Stomach (tissue), 19 donors: ENCODE measurements at places on chromosomes 16 and 17.

- no peak overlapping the region for H3K4me3 ChIP-seq
- no peaks in the 10 kb centered on the region for H3K27me3 ChIP-seq
- no peak for DNase-seq
- peaks cover 27% of the 10 kb centered on the region for H3K4me1 ChIP-seq
These were observed 105.9 kb downstream of the METRNL start for GRCh38 chr17:83185023-83186002.

GRCh38 chr17:61786088-61786487 is 77.2 kb downstream of the BRIP1 start:
- H3K27ac ChIP-seq: no peak overlapping the region
- no peak for DNase-seq
- no peaks in the 10 kb centered on the region for H3K4me1 ChIP-seq
- H3K4me3 ChIP-seq: no peak overlapping the region

- peak within 1 kb of the TSS; percentile 55 for H3K4me3 ChIP-seq
- peak within 1 kb of the TSS; percentile 89 for H3K27ac ChIP-seq
- peaks cover 70% of the 10 kb centered on the region for H3K4me1 ChIP-seq
- peak; percentile 38 for DNase-seq
These were observed at the start of gene TMEM204 for GRCh38 chr16:1533443-1533951. TMEM204 (plus strand) TSS chr16:1533666; CDS start chr16:1534276, 610 bp downstream.

DNA sequence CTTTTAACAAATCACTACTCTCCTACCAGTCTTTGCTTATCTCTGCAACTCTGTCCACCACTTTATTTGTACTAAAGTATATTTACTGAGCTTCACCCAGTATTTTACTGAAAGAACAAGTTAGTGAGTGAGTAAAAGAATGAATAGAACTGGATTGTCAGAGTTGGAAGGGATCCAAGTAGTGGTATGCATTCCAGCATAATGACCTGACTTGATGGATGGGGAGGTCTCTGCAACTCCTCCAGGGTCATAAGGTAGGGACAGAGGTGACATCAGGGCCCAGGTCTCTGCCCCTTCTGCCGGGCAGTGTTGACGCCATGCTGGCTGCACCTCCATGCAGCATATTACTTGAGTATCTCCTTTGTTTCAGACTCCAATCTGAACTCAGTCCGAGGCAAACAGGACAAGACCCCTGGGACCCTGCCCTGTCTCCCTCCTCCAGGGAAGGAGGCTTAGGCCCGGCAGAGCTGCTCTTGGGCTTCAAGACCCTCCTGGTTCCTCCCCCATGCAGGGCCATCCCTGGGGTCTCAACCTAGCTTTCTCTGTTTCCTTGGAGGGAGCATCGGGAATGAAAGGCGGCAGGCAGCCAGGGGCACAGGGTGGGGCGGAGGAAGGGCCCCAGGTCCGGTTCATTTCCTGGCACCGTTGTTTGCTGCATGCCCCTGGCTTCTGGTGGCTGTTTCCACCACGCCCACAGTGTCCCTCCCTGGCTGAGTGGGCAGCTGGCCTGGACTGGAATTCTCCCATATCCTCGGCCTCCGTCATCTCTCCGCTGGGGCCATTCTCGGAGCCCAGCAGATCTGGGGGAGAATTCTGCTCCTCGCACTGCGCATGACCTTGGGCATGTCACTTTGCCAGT is 12.4 kb upstream of the ITGA3 start:
- H3K36me3 ChIP-seq: no peaks in the 10 kb centered on the region
- H3K27me3 ChIP-seq: no peaks in the 10 kb centered on the region
- H3K27ac ChIP-seq: peak overlapping the region; percentile 35

DNA sequence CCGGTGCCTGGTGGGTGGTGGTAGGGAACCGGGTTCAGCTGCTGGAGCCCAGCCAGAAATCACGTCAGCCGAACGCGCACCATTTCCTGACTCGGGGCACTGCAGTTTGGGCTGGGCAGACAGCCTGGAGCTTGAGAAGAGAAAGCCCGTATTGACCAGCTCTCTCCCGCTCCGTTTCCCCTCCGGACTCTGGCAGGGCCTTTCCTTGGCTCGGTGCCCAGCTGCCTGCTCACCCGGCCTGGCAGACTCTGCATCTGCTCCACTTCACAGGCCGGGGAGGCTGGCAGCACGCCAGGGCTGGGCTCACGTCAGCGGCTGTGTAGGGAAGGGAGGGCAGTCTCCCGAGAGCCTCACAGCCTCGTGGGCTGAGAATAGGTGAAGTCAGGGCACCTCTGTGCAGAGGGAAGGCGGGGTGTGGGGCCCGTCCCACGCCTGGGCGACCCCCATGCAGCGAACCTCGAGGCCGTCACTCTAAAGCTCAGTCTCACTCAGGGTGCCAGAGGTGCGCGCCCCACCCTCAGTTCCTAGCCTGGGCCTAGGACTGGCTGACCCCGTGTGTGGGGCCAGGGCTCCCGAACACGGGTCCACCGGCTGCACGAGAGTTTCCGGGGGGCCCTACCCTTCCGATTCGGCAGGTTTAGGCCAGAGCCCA is 59.1 kb downstream of the OR1D5 start:
- peak overlapping the region; percentile 14 for H3K4me3 ChIP-seq
- peaks cover 41% of the 10 kb centered on the region for H3K4me1 ChIP-seq
- no peaks in the 10 kb centered on the region for H3K27me3 ChIP-seq
- peaks cover 44% of the 10 kb centered on the region for H3K36me3 ChIP-seq

- peaks cover 83% of the 10 kb centered on the region for H3K4me1 ChIP-seq
- no peak overlapping the region for H3K4me3 ChIP-seq
- peak; percentile 28 for DNase-seq
These were observed 4.7 kb upstream of the BCAR1 start for GRCh38 chr16:75256059-75256571.

GRCh38 chr17:75824666-75825065 is 19.5 kb downstream of the UNC13D start:
- peaks cover 88% of the 10 kb centered on the region for H3K36me3 ChIP-seq
- peak overlapping the region; percentile 35 for H3K27ac ChIP-seq
- H3K4me1 ChIP-seq: peaks cover 43% of the 10 kb centered on the region
- no peaks in the 10 kb centered on the region for H3K27me3 ChIP-seq
- DNase-seq: peak; percentile 69
- H3K4me3 ChIP-seq: no peak overlapping the region

DNA sequence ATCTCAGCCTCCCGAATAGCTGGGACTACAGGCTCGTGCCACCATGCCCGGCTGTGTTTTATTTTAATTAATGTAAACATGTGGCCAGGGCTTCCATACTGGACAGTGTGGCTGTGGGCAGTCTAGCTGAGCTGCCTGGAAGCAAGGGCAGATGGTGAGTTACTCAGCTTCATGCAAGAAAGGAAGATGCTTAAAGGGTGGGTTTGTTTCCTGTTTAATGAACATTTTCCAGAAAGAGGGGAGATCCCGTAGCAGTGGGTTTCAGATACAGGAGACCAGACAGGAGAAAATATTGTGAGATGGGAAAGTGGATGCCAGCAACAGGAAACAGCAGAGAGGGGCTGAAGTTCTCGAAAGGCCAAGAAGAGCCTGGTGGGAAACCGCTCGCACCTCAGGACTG is 7.3 kb downstream of the MAPK8IP3 start:
- H3K27ac ChIP-seq: no peak overlapping the region
- no peak for DNase-seq
- no peaks in the 10 kb centered on the region for H3K27me3 ChIP-seq
- peaks cover 4% of the 10 kb centered on the region for H3K4me1 ChIP-seq
- H3K36me3 ChIP-seq: peaks cover 6% of the 10 kb centered on the region
- H3K4me3 ChIP-seq: no peak overlapping the region

GRCh38 chr17:64599187-64599676 is 62.9 kb downstream of the SMURF2 start:
- peaks cover 24% of the 10 kb centered on the region for H3K4me1 ChIP-seq
- H3K27me3 ChIP-seq: no peaks in the 10 kb centered on the region
- DNase-seq: peak; percentile 55
- no peak overlapping the region for H3K27ac ChIP-seq
- H3K4me3 ChIP-seq: no peak overlapping the region
- H3K36me3 ChIP-seq: peaks cover 32% of the 10 kb centered on the region

GRCh38 chr17:5536866-5537650 is 47.3 kb downstream of the NLRP1 start:
- DNase-seq: peak; percentile 37
- peaks cover 3% of the 10 kb centered on the region for H3K27me3 ChIP-seq
- H3K4me1 ChIP-seq: no peaks in the 10 kb centered on the region
- H3K4me3 ChIP-seq: no peak overlapping the region

- no peak for DNase-seq
- H3K27me3 ChIP-seq: peaks cover 43% of the 10 kb centered on the region
- H3K4me1 ChIP-seq: peaks cover 3% of the 10 kb centered on the region
These were observed 6.7 kb downstream of the FOXL1 start for GRCh38 chr16:86584726-86585721.

GRCh38 chr17:60076811-60077210 is 1.9 kb downstream of the HEATR6 start:
- no peaks in the 10 kb centered on the region for H3K27me3 ChIP-seq
- no peak for DNase-seq
- peaks cover 29% of the 10 kb centered on the region for H3K4me1 ChIP-seq
- H3K4me3 ChIP-seq: no peak overlapping the region
- H3K36me3 ChIP-seq: peaks cover 46% of the 10 kb centered on the region

DNA sequence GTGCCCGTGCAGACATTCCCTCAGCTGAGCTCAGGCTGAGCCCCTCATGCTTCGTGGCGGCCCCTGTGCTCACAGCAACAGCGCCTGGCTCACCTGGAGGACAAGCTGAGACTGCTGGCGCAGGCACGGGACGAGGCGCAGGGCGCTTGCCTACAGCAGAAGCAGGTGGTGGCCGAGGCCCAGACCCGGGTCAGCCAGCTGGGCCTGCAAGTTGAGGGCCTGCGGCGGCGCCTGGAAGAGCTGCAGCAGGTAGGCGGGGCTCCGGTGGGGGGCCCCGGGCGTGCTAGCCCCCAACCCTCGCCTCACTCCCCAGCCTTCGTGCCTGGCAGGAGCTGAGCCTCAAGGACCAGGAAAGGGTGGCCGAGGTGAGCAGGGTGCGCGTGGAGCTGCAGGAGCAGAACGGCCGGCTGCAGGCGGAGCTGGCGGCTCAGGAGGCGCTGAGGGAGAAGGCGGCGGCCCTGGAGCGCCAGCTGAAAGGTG is 1.4 kb upstream of the RAC3 start:
- no peak overlapping the region for H3K4me3 ChIP-seq
- DNase-seq: no peak
- H3K27ac ChIP-seq: peak overlapping the region; percentile 11
- H3K36me3 ChIP-seq: no peaks in the 10 kb centered on the region

- peaks cover 49% of the 10 kb centered on the region for H3K4me1 ChIP-seq
- DNase-seq: peak; percentile 77
- no peaks in the 10 kb centered on the region for H3K27me3 ChIP-seq
These were observed 200.1 kb downstream of the XYLT1 start for GRCh38 chr16:17270683-17271109.

DNA sequence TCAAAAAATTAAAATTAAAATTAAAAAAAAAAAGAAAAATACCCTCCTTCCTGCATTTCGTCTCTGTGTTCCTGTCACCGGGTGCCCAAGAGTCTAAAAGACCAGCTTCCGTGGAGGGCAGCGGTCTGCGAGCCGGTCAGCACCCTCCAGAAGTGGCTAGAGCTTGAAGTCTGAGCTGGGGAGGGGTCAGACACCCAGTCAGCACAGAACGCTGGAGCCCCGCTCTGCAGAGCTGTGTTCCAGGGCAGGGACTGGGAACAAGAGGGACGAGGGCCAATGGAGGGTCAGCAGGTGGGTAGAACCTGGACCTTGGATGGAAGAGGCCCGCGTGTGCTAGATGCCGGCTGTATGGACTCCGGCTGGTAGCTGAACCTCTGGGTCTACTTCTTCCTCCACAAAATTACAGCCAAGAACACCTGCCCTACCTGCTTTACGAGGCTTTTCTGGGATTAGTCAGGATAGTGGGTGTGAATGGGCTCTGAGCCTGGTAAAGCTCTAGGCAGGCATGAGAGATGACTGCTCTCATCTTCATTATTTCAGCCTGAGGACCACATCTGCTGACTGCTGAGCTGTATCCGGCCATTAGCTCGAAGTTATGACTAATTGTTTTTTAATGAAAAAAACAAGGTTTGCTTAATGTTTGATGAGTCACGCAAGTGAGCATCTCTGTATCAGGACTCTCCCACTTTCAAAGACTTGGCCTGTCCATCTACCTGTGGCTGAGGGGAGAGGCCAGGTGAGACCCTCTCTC is 5.9 kb downstream of the TRPV1 start:
- no peak overlapping the region for H3K27ac ChIP-seq
- no peaks in the 10 kb centered on the region for H3K4me1 ChIP-seq
- no peak for DNase-seq
- no peaks in the 10 kb centered on the region for H3K27me3 ChIP-seq
- H3K4me3 ChIP-seq: no peak overlapping the region

GRCh38 chr17:76685846-76686245 is 24.9 kb downstream of the MXRA7 start:
- no peak for DNase-seq
- H3K27me3 ChIP-seq: no peaks in the 10 kb centered on the region
- peaks cover 17% of the 10 kb centered on the region for H3K36me3 ChIP-seq
- H3K27ac ChIP-seq: peak overlapping the region; percentile 84
- H3K4me3 ChIP-seq: no peak overlapping the region
- peaks cover 87% of the 10 kb centered on the region for H3K4me1 ChIP-seq
